NCI-H1105 (cell line): ENCODE measurements at places on chromosomes 7 and 10.

- no peak for DNase-seq
These were observed 22.8 kb downstream of the FAM107B start for GRCh38 chr10:14751921-14752320.

GRCh38 chr10:121293110-121293509 lies 305.1 kb downstream of the FGFR2 start:
- no peak for DNase-seq

DNA sequence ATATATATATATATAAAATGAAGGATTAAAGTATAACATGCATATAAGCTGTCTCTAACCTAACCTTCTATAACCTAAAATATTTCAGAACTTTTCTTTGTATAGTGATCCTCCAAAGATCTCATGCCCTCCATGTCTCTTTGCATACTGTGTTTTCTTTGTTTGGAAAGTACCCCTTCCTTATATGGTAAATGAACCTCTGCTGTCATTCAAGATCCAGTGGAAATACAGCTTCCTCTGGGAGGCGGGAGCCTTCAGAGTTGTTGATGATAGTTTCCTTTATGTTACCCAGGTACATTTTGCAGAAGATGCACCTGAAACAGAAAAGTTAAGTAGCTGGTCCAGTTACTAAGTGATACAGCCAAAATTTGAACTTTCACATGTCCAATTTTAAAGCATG lies 233.3 kb upstream of the FOXP2 start:
- DNase-seq: no peak

- DNase-seq: no peak
These were observed 1.0 kb downstream of the ATE1 start for GRCh38 chr10:121926671-121927317.

GRCh38 chr7:131722371-131722770 lies 165.9 kb upstream of the PODXL start:
- DNase-seq: no peak

GRCh38 chr7:120053390-120053961 lies 219.5 kb upstream of the KCND2 start:
- no peak for DNase-seq

DNA sequence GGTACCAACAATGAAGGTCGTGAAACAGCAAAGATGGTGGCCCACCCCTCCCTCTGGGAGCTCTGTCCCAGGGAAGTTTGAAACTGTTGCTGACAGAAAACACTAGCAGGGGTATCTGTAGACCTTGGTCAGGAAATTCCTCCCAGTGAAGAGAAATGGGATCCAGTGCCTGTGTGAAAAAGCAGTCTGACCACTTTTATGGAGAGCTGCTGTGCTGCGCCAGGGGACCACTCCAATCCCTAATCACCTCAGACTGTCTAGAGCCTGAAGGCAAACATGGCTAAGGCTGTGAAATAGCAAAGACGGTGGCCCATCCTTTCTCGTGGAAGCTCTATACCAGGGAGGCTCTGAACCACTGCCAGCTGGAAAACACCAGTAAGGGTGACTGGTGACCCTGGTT lies 38.3 kb upstream of the TMEM140 start:
- DNase-seq: no peak
